Fibroblast of villous mesenchyme (primary cell): ENCODE measurements at places on chromosomes 13 and 19. TPM values are rescaled to one million over a fixed set of nuclear protein-coding genes. Genes with fewer than 3 reads are reported as not detected.

DNA sequence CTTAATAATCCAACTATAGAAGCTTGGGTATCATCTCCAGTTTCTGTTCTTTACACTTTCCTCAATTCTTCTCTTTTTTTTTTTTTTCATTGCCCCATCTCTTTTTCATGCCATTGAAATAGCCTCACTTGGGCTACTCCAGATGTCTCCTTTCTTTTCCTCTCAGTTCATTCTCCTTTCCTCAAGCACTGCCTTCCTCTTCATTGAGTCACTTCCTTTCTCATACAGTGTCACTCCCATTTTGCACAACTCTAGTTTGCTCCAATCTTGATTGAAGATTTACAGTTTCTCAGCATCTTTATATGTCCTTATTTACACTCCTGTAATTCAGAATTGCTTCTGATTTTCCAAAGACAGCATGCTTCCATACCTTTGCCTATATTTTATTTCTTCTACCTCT is 61.3 kb downstream of the IPO5 start:
- DNase-seq, result peak; percentile 78

- DNase-seq, result no peak
Measured at GRCh38 chr13:45995245-45995644, 57.3 kb downstream of the ZC3H13 start.

PEG3 gene
- total RNA-seq, result 0.32 and 0.43 TPM in 2 replicates

GRCh38 chr13:19606152-19606551 is 27.3 kb upstream of the MPHOSPH8 start:
- DNase-seq, result peak; percentile 22

DNA sequence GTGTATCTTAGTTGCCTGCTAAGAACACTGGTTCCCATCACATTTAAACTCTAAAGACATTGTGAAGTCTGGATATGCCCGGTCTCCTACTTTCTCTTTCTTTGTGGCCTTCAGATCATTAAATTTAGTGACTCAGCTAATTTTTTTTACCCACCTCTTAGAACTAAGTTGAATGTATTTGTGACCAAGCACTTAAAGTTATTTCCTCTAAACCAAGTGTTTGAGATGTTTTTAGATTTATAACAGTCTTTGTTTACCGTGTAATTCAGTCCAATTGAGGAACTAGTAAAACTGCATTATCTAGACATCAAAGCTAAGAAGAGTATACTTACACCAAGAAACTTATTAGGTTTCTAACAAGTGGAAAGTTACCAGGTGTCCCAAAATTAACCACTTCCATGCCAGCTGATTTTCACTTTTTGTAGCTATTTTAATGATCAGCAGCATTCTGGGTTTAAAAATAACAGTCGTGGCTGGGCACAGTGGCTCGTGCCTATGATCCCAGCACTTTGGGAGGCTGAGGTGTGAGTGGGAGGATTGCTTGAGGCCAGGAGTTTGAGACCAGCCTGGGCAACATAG is 53.1 kb downstream of the ARHGAP35 start:
- peak; percentile 90 for DNase-seq

GRCh38 chr13:113630296-113630695 is 27.7 kb downstream of the ATP4B start:
- no peak for DNase-seq

DNA sequence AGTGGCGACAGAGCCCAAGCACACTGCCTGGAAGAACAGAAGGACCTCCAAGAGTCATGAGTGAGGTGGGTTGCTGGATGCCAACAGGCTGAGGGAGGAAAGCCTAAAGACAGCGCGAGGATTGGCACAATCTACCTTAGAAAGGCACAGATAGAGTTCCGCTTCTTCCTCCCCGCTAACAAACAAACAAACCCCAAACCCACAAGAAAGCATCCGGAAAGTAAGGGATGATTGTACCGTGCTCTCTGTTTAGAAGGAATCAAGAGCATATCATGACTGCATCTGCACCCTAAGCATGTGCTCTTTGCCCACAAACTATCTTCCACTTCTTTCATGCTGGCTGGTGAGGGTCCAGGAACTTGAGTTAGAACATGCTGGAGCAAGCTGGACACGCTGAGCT is 233.0 kb upstream of the KLF12 start:
- no peak for DNase-seq

- no peak for DNase-seq
Measured at GRCh38 chr19:35347171-35347929, at the start of gene FFAR1. FFAR1 (plus strand) TSS chr19:35347902; CDS start chr19:35351552, 3,650 bp downstream.

DNA sequence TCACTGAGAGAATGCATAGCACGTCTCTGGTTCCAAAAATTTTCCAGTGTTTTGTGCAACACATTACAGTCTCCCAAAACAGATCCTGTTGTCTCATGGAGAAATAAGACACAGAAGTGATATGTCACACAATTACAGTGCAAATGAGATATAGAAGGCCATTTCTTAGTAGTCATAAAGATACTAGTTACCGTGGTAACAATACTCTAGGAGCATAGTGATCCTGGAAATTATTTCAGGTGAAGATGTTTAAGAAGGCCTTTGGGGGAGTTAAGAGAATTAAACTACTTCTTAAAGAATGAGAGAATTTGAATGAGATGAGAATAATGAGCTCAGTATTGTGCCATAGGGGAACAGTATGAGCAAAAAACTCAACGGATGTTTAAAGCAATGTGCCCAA is 628.0 kb upstream of the MIR17HG start:
- DNase-seq, result peak; percentile 26

DNA sequence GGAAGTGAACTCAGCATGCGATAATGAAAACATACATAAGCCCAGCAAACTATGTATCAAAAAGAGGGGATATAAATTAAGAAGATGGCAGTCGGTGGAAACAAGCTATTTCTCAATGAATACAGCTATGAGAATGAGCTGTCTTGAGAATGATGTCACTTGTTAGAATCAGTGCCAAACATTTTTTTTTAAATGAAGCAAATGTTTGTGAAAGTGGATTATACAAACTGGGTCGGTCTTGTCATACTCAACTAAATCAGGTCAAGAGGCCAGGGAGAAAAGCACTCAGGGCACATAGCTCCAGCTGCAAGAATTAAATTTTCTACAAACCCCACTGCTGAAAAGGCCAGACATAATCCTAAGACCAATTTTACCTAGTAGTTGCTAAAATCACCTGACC is 1048.4 kb downstream of the SLITRK1 start:
- no peak for DNase-seq

GRCh38 chr13:41282129-41282571 is 18.8 kb upstream of the MTRF1 start:
- no peak for DNase-seq

DNA sequence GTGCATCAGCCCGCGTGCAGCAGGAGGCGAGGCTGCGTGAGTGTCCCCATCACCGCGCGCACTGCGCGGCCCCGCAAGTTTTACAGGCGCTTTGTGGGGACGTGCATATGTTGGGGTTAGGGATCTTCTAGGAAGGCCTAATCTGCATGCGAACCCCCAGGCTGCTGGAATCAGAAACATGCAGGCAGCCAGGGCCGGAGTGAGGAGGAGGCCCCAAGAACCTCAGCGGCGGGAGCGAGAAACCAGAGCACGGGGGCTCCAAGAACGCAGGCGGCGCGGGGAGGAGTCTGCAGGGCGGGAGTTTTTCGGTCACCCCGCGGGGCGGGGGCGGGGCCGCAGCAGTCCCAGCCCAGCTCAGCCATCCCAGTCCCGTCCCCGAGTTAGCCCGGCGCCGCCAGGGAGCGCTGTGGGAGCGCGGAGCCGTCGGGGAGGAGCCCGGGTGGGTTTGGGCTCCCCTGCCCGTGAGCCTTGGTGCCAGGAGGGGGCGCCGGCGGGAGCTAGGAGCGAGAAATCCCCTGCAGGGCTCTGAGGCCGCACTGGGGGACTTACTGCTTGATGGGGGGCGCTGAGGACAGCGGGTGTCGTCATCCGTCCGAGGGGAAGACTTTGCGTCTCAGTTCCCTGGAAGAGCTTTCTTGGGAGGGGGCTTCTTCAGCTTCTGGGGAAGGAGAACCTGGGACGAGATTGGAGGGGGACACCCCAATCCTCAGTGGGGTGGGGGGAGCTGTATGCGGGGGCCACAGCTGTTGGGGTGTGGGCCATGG is 933 bp upstream of the NRTN start:
- DNase-seq, result peak; percentile 87

FXYD7 gene
- under 0.01 TPM in 1 of 2 replicates, not detected in the other for total RNA-seq

DNA sequence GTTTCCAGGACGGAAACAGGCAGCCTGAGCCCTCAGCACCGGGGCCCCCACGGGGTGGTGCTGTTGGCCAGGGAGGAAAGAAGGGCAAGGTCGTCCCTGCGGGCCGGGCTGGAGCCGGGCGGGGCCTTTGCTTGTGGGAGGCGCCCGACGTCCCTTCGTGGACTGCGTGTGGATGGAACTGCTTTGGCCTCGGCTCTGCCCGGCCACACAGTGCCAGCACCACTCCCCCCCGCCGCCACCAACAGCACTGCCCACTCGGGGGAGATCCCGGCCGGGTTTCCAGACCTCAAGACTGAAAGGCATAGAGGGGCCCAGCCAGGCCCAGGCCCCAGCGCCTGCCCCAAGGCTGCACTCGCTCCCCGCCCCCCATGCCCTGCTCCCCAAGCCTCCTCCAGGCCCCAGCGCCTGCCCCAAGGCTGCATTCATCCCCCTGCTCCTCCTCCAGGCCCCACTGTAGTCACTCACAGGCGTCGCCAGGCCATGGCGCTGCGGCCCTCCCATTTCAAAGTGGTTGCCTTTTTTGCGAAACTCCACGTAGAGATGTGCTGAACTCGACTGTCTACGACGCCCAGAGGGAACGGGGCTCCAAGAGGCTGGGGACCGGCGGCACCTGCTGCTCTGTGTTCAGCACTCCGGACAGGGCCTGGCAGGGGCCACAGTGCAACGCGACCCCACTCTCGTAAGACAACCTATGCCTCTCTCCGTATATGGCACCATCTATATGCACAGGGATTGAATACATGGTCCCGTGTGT is 22.5 kb downstream of the C13orf46 start:
- peak; percentile 82 for DNase-seq

- no peak for DNase-seq
Measured at GRCh38 chr13:36129539-36129938, 1.6 kb downstream of the DCLK1 start.

DNA sequence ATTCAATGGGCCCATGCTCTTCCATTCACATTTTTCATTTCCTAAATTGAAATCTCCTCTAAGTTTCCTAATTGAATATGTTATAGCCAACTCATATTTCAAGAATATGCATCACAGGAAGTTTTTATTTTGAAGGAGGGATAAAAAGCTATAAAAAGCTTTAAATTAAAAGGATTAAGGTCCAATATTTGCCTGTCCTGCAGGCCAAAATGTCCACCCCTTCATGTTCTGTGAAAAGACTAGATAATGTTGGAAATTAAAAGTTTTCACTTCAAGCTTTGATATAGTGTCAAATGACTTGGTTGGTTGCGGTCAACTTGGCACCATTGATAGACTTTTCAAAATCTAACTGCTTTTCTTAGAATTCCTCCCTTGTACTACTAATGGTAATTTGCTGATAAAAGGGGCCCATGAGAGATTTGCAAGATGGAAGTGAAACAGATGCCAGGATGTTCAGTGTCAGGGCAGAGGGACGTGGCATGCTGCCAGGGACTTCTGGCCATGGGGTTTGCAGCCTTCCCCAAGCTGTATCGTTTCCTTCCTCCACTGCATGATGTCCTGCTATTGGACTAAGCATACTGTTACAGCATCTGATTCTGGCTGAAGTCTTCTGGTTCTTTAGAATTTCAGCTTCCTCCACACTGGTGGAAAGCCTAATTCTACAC is 547.3 kb upstream of the MIR17HG start:
- no peak for DNase-seq

POU2F2 gene
- 1.3 and 1.9 TPM in 2 replicates for total RNA-seq

ARHGAP33 gene
- 1.7 and 2.3 TPM in 2 replicates for total RNA-seq

DNA sequence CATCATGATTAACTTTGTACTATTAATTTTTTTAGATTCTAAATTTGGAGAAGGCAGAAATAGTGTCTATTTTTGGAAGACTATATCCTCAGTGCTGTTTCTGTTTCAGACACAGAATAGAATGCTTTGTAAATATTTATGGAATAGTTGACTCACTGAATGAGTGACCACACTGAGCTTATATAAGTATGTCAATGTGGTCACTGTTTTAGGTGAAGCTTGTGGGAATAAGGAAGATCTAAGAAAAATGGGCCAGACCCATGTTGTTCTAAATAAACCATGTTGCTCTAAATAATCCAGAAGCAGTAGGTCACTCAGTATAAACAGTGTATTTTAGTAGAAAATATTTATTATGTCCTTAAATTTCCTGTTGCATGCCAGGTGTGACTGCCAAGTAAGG is 45.5 kb upstream of the DACH1 start:
- DNase-seq, result no peak

GRCh38 chr13:27250833-27251165 is 559 bp upstream of the RPL21 start:
- DNase-seq, result no peak
